CD4-positive, alpha-beta T cell treated with Interleukin-1 beta for 1 hour (primary cell): ENCODE measurements at places on chromosomes 2 and 18.

GRCh38 chr18:905948-906415, 1.3 kb downstream of the ADCYAP1 start:
- no peak for DNase-seq

- DNase-seq: no peak
Measured at GRCh38 chr18:26082475-26082874, 7.9 kb downstream of the SS18 start.

- DNase-seq: no peak
Measured at GRCh38 chr2:210233487-210233886, 8.2 kb upstream of the ACADL start.

GRCh38 chr2:194621945-194622344, 1035.1 kb upstream of the SLC39A10 start:
- DNase-seq: no peak

DNA sequence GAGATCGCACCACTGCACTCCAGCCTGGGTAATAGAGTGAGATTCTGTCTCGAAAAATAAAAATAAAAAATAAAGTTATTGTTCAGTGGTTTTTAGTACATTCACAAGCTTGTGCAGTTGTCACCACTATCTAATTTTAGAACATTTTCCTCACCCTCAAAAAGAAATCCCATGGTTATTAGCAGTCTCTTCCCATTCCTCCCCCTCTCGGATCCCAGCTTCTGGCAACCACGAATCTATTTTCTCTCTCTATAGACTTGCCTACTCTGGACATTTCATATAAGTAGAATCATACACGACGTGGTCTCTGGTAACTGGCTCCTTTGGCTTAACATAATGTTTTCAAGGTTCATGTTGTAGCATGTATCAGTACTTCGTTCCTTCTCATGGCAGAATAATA, 38.6 kb downstream of the CABLES1 start:
- DNase-seq: no peak

GRCh38 chr2:197034292-197034691, 107.8 kb upstream of the PGAP1 start:
- DNase-seq: no peak

GRCh38 chr2:156625360-156626170, 189.4 kb downstream of the GPD2 start:
- DNase-seq: no peak

GRCh38 chr2:137950238-137950637, 14.0 kb upstream of the HNMT start:
- DNase-seq: no peak

DNA sequence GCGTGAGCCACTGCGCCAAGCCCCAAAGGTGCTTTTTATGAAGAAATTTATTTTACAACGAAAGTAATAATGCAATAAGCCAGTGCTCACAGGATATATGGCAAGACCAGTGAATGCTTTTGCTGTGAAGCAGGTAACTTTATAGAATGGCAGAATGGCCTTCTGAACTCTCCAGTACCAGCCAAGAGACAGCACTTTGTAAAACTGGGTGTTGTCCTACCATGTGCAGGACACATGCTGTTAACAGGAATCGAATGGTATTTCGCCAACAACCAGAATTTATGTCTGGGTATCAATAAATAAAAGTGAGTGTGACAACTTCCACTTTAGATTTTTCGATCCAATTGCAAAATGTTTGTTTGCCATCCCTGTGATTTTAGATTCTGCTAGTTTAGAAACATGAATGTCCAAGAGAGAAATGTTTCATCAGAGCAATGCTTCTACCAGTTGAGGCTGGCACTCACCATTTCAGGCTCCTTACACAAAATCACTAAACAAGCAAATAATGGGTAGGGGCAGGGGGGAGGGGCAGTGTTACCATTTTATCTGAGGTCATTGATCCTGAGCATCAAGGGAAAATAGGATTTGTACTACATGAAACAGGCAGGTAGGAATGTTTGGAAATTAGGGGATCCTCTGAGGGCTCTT, 95.9 kb downstream of the ATL2 start:
- DNase-seq: no peak

GRCh38 chr2:190528521-190529001, 6.0 kb downstream of the NEMP2 start:
- DNase-seq: no peak

DNA sequence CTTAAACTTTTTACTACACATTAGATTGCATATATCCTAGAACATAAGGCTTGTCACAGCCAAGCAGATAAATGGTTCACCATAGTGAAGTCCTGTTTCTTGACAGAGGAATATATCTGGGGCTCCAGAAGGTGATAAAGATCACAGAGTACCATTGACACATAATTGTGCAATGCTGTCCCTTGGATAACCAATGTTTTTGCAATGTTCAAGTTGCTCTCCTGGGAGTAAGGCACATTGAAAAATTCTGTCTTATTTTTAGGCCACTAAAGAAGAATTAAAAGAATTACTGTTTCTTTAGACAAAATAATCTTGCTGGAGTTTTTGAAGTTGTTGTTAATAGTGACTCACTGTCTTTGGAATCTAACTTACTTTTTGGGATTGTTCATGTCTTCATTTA, 1132.8 kb downstream of the LRP1B start:
- no peak for DNase-seq

- DNase-seq: no peak
Measured at GRCh38 chr18:10566390-10566789, 40.6 kb downstream of the NAPG start.

DNA sequence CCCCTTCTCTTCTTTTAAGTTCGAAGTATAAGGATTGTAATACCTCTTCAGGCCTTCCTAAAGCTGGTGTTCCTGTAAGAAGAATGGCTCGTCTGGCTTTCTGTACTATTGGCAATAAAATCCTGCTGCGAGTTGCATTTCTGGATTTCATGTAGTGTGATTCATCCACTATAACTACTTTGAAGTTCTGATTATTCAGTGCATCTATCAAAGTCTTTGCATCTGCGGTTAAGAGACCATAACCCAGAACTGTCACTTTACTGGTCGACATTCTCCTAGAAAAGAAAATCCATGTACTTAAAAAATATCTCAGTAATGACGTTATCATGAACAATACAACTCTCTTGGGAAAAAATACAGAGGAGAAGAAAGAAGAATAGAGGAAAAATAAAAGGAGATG, 181.1 kb downstream of the ZRANB3 start:
- no peak for DNase-seq

DNA sequence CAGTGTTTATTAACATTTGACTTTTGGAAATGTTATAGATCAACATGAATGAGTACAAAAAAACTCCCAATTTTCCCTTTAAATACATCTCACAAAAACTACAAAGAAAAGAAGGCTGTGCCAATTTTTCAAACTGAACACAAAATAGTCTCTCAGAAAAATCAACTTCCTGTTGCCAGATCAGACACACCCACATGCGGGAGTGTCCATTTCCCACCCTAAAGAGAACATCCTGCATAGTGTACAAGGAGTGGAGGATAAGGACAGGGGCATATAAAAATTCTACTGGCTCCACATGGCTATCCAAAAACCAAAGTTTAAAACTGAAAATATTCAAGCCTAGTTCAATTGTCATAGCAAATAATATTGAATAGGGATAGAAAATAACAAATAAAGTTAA, 165.3 kb downstream of the ATAD2B start:
- no peak for DNase-seq

DNA sequence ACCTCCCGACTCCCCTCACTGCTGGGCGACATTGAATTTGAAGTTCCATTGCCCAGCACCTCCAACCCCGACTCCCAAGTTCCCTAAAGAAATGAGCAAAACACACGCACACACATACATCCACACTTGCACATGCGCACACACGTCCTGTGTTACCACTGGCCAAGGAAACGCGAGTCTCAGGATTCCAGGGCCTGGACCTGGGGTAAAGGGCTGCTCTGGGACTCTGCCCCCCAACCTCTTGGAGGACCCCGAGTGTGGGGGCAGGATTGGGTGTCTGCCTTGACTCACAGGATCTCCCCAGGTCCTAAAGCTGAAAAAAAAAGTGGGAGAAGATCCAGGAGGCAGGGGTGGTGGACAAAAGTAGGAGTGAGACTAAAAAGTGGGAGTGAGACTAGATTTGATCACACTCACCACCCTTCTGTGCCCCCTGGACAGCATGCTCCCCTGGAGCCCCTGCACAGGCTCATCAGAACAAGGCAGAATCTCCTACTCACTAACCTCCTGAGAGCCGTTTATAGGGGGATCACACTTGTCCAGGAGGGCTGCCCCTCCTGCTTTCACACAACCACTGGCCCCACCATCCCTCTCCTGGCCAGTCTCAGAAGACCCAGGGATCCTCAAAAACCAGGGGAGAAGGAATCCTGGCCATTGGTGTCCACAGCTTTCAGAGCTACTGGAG, 202.2 kb downstream of the TNS1 start:
- no peak for DNase-seq

- peak; percentile 2 for DNase-seq
Measured at GRCh38 chr2:160417745-160418397, 75.7 kb downstream of the RBMS1 start.

DNA sequence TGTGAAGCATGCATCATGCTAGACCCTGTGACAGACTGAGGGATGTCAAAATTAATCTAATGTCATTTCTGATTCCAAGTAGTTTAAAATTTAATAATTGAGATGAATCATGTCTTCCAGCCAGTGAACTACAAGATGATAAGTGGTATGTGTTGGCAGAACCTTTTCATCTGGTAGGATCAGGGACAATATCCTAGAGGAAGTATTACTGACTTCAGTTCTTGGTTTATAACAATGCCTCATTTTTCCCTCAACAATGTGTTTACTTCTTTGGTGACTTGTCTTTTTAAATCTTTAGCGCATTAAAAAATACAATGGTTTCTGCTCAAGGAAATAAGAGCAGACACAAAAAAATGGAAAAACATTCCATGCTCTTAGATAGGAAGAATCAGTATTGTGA, 69.4 kb downstream of the ARHGAP28 start:
- no peak for DNase-seq

GRCh38 chr2:111912547-111912946, 14.1 kb downstream of the MERTK start:
- DNase-seq: no peak

DNA sequence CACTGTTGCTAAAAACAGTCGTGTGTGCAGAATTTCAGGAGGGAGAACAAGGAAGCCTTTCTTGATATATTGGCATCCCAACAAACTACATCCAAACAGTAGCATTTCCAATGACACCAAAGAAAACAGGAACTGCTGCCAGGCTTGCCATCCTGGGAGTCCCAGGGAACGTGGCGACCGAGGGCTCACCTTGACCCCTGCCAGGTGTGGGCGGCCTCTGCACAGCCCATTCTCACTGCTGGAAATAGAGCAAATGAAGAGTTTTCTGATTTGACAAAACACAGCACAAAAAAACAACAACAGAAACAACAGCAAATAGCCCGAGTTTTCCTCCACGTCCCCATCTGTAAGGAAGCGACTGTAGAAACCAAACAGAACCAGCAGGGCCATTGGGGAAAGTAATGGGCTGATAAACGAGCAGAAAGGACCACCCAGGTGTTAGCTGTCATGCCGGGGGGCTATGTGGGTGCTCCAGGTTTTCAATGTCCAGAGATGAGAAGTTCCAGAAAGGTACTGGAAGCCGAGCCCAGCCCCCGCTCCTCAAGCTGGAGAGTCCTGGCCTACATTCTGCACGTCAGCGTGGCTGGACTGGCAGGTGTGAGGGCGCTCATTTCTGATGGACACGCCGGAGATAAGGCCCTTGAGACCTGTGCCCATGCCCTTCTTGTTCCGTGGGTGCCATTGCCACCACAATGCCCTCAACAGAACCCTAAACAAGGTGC, 80.8 kb downstream of the TWIST2 start:
- no peak for DNase-seq

GRCh38 chr2:84956334-84957297, 14.3 kb upstream of the KCMF1 start:
- DNase-seq: no peak

DNA sequence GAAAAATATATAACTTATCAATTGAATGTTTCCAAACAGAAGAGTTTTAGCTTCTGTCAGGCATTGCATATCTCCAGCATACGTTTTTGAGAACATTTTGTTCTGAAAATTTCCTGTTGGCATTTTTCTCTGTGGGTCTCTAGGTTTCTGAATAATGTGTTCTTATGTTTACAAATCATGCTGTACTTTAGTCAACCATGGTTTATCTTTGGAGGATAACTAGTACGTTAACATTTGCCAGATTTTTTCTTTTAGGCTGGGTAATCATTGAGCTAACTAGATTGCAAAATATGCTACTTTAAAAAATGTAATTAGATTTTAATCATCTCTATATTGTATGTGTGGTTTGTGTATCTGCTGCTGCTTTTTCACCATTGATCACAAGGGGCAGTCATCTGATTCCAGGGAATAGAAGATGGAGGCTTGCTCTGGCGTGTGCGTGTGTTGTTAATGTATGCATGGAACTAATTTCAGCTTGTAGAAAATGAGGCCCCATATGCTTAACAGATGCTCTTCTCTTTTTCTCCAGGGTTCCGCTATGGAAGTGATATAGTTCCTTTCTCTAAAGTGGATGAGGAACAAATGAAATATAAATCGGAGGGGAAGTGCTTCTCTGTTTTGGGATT, 21.3 kb downstream of the XRCC5 start:
- DNase-seq: no peak

DNA sequence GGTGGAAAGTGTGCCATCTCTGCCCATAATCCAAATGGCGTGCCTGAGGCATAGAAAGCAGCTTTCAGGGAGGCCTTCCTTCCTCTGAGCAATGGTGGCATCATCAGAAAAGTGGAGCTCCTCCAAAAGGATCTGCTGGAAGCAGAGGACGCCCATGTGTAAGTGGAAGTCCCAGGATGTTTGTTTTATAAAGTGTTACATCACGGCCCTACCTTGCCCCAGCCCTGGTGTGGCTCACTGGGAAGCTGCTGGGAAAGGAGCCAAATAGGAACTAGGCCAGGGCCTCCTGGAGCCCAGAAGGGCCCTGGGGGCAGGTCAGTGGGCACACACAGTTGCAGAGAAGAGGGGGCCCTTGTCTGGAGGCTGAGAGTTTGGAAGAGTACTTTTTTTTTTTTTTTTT, 4.2 kb upstream of the ODC1 start:
- DNase-seq: no peak

- DNase-seq: no peak
Measured at GRCh38 chr2:46780411-46780800, 135.2 kb downstream of the MCFD2 start.

DNA sequence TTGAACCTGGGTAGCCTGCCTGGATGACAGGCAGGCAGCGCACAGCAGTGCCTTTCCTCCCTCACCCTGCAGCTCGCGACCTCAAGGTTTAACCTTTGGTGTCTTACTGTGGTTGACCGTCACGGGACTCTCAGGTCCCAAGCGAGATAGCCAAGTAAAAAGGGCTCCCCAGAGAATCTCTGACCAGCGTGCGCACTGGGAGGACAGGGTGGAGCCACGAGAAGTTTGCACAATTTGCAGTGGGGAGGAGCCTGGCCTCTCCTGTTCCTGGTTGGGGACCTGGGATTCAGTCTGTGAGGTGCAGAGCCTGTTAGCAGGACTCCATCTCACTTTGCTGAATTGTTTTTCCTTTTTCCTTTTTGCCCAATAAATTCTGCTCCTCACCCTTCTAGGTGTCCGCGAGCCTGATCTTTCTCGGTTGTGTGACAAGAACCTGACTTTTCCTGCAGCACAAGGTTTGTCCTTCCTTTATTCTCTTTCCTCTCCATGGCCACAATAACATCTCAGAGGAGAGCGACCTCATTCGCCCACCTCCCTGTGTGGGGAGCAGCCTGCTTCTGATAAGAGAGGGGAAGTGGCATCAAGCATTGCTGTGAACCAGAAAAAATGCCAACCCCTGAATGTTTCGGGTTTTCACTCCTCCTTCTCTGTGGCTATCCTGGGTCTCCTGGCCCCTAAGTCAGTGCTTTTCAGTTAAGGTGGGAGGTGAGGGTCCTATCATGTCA, 36.2 kb downstream of the POU3F3 start:
- no peak for DNase-seq

- DNase-seq: no peak
Measured at GRCh38 chr2:196315388-196316049, 144.1 kb upstream of the STK17B start.
